ENCODE measurements at places on chromosomes 5 and 9.

DNA sequence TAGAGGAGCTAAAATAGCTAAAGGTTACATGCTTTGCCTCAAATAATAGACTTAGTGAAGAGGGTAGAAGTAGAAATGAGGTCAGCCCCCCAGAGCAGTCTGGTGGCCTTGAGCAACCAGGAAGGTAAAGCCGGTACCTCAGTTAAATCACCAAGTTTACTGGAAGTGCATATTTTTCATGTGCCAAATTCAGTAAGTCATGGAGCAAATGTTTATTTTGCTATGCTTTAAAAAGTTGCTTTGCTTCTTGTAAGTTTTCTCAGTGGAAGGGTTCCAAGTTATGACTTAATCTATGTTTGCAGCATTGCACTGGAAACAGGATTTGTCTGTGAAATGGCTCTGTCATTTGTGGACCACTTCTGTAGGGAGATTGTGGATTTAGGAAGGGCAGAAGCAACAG, 256.7 kb downstream of the ARRDC3 start:
- DNase-seq, result peak; percentile 85

- DNase-seq, result no peak
These were observed 1632.8 kb downstream of the MAT2B start for GRCh38 chr5:165138236-165138635.

DNA sequence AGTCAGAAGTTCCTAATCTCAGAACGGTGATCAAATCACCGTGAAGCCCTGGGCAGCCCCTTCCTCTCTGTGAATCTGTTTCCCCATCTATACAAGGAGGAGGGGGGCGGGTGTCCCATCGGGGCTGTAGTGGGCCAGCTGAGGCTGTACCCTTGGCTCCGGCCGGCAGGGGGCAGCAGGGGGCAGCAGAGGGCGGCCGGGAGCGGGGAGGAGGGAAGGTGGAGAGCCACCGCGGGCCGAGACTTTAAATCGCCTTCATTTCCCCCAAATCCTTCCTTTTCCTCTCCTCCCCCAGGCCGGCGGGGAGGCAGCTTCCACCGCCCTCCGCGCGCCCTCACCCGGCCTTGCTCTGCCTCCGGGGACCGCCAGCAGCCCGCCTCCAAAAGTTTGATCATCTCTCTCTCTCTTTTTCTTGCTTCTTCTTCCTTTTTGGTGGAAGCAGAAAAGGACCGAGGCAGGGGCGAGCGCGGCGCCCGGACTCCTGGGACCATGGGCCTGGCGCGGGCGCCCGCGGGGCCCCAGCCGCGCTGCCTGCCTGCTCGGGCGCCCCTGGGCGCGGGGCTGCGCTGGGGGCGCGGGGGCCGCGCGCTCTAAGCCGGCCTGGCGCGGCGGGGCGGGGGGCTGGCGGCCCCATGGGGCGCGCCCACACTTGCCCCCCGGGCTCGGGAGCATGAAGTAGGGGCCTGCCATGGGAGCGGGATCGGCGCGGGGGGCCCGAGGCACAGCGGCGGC, at the start of gene COL27A1:
Gene COL27A1 (plus strand): TSS at position 275 of the 732 bp plus-strand sequence. CDS start 414 bp downstream, at position 689.
- DNase-seq, result no peak

DNA sequence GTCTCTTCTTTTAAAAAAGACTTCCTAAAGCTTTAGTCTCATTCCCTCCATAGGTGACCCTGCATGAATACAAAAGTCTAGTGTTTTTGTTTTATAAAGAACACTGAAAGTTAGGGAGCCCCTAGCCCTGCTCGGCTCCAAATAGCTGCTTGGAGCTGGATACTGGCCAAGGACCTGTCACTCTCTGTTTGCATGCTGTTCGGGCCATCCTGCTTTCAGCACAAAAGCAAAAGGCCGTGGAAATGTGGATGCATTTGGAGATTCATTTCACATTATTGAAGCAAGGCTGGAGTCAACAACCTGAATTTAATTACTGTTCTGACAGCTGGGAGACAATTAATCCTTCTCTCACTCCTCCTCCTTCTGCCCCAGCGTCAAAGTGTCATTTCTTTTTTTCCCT, 151.7 kb upstream of the NMUR2 start:
- no peak for DNase-seq

GRCh38 chr5:127079994-127080491, 6.7 kb upstream of the C5orf63 start:
- no peak for DNase-seq

DNA sequence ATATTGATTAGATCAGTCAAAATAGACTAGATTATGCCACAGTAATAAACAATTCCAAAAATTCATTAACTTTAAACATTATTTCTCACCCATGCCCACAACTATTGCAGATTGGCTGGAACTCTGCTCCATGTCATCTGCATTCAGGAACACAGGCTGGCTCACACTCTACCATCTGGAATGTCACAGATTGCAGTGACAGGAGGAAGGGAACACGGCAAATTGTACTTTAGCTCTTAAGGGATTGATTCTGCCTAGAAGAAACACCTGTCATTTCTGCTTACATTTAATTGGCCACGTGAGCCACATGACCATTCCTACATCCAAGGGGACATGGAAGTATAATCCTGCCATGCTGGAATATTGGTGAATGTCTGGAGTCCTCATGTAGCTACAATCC, 54.4 kb downstream of the ATPSCKMT start:
- DNase-seq, result no peak

DNA sequence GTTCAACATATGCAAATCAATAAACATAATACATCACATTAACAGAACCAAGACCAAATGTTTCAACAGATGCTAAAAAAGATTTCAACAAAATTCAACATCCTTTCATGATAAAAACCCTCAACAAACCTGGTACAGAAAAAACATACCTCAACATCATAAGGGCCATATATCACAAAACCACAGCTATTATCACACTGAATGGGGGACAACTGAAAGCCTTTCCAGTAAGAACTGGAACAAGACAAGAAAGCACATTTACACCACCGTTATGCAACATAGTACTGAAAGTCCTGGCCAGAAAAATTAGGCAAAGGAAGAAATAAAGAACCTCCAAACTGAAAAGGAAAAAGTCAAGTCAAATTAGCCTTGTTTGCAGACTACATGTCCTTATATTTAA, 93.6 kb downstream of the DTWD2 start:
- DNase-seq, result no peak

DNA sequence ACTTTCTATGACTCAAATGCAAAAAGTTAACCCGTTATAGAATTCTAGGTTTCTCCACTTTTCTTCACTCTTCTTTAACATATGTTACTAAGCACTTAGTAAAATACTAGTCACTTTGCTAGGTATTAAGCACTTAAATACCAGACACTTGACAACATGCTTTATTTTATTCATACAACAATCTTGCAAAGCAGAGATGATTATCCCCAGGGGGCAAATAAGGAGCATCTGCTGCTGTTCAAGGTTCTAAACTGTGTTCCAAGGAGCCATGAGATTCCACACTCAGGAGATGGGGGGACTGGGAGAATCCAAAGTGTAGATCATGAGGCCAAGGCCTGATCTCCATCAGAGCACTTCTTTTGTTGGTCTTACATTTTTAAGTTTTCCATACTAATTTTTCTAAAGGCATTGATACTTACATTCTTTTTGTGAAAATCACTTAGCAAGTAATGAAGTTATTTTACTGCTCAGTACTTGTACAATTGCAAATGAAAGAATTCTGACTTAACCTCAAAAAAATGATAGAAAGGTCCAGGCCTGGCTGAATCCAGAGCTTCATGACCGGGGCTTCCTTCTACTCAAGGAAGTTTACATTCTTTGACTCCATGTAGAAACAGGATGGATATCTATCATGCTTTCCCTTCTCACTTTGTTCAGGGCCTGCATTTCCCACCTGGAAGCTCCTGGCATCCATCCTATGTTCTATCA, 504.4 kb upstream of the WWC1 start:
- no peak for DNase-seq

DNA sequence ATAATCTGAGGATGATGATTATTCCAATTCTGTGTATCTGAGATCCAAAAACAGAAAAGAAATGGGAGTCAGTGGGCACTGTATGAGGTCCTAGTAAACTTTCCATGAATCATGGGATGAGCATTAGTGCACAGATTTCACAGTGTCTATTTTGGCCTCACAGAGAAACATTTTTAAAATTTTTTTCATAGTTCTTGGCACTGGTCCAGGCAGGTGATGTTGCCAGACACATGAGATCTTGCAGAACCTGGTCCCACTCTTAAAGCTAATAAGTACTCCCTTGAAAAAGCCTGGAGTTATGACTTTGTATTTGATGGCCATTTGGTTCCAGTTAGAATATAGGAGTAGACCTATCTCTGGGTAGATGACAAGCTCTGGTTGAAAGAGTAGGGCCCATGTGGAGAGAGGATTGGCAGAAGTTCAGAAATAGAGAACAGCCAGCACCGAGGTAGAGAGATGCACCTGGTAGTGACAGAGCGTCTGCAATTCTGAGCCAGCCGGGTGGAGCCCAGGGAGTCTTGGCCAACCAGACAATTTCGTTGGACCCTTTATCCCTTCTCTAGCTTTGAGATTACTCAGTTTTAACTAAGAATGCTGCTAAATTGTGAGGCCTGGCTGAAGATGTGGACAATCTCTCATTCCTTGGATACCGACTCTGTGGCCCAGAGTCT, 6.3 kb upstream of the TNFSF15 start:
- no peak for DNase-seq

DNA sequence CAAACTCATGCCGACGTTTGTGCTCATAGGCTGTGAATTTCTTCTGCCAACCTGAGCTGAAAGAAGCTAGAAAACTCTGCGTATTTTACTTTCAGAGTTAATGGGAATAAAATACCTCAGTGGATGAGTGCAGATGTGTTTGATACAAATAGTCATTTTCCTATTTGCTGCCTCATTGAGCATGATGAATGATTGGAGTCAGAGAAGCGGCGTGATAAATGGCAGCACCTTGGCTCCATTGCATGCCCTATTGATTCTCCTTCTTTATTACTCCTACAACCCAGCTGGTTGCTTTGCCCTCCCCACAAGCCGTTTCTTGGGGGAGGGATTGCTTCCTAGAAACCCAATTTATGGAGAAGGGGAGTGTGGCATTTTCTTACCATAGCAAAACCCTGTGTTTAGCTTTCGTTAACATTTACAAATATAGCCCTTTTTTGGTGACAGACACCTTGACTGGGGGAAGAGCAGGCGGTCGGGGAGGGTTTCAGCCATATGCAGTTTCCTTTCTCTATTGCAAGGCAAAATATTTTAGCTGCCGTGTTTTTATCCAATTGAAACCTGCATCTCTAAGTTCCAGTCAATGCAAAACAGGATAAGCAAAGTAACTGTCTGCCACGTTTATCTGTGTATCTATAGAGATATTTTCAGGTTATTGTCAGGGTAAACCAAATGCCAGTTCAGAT, 93.1 kb upstream of the TBCA start:
- DNase-seq, result no peak

DNA sequence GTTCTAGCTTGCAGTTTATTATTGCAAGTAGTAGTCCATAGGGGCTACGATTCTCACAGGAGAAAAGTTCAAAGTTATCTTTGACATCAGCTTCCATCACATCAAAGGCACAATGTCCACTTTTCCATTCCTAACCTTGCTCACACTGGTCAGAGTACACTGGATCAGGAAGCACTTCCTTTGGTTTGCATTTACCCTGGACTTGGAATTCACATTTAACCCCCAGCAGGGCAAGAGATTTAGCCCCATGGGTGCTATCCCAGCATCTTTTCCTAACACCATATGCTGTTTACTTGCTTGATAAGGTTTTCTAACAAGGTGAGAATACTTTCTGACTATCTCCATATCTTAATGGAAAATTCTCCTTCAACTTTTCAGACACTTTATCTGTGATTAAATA, 55.6 kb upstream of the ASTN2 start:
- no peak for DNase-seq

GRCh38 chr9:121557581-121558447, 58.2 kb upstream of the GGTA1 start:
- peak; percentile 78 for DNase-seq

GRCh38 chr9:75149841-75150241, 61.5 kb downstream of the OSTF1 start:
- no peak for DNase-seq

- no peak for DNase-seq
These were observed 5.3 kb downstream of the NINJ1 start for GRCh38 chr9:93128715-93129224.

DNA sequence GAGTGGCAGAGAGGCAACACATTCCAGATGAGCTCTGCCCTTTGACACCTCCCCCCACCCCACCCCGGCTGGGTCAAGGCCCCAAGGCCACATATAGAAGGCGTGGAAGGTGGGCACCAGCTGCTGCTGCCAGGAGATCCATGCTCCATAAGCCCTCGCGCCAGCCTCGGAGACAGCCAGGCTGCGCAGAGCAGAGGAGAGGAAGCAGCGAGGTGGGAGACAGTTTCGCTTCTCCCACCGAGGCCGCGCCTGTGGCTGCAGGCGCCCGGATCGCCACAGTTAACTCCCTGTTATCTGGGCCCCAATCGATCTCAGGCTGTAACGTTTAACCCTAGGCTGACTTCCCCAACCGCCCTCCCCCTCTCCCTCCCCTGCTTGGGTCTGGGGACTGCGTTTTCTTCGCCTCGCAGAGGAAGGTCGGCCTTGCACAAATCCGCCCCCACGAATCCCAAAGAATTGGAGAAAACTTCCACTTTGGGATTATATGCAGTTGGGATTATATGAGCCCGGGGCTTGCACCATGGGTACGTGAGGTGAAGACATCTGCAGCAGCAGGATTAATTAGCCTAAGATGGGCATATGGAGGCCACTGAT, 1.1 kb upstream of the CXXC5 start:
- no peak for DNase-seq

- no peak for DNase-seq
These were observed 80.5 kb upstream of the ANKRD55 start for GRCh38 chr5:56313596-56313995.

DNA sequence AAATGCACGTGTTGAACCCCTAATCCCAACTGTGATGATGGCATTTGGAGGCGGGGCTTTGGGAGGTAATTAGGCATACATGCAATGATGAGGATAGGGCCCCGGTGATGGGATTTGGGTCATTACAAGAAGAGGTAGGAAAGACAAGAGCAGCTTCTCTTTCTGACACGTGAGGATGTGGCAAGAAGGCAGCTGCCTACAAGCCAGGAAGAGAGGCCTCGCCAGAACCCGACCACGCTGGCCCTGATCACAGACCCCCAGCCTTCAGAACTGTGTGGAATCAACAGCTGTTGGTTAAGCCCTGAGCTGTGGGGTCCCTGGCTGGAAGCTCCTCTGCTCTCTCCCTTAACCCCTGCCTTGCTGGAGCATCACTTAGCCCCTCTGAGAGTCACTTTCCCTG, 57.5 kb downstream of the COL23A1 start:
- no peak for DNase-seq

DNA sequence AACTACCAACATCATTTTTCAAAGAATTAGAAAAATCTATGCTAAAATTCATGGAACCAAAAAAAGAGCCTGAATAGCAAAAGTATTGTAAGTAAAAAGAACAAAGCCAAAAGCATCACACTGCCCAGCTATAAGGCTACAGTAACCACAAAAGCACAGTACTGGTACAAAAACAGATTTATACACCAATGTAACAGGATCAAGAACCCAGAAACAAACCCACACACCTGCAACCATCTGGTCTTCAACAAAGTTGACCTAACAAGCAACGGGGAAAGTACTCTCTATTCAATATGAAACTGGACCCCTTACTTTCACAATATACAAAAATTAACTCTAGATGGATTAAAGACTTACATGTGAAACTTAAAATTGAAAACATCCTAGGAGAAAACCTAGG, 94.2 kb upstream of the TARS1 start:
- DNase-seq, result no peak

- no peak for DNase-seq
These were observed 130.3 kb downstream of the PAX5 start for GRCh38 chr9:36903541-36904435.
